ENCODE measurements at places on chromosomes 4 and X.

DNA sequence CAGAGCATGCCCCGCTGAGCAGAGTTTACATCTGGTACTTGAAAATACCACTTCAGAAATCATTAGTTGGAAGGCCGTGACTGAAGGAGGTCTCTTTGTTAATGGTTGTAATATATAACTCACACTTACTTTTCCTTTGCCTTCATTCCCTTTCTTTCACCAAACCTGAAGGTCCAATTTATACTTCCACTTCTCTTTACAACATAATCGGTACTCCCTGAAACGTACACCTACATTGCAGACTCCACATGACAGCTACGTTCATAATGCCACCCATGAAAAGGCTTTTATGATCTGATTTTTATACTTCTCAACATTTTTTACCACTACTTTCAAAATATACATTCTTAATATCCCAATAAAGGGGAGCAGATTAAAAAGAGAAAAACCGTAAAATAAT, 298.7 kb downstream of the C4orf33 start:
- no peak for DNase-seq

- no peak for DNase-seq
These were observed 357.7 kb upstream of the PCDH7 start for GRCh38 chr4:30362436-30362835.

DNA sequence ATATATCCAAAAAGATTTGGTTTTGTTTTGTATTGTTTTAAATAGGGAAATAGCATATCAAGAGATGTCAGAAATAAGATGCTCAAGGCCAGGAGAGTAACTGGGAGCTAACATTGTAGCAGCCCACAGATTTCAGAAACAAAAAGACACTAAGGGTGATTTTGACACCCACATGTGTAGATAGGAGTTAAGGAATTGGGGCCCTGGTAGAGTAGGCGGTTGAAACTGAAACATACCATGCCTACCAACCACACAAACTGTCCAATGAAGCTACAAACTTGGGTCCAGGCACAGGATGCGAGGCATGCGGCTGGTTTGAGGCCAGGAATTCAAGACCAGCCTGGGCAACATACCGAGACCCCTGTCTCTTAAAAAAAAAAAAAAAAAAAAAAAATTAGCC, 6.3 kb upstream of the HSPA4L start:
- no peak for DNase-seq

GRCh38 chr4:1210971-1211370, 38.0 kb downstream of the CTBP1 start:
- no peak for DNase-seq

GRCh38 chr4:140003876-140004548, 150.0 kb downstream of the MAML3 start:
- no peak for DNase-seq

DNA sequence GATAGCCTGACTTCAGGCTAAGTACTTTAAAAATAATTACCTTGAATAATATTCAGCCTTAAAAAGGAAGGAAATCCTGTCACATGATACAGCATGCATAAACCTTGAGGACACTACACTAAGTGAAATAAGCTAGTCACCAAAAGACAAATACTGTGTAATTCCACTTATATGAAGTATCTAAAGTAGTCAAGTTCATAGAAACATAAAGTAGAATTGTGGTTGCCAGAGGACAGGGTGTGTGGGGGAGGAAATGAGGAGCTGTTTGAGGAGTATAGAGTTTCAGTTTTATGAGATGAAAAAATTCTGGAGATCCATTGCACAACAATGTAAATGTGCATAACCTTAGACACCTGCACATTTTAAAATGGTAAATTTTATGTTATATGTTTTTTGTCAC, 5.6 kb upstream of the STPG2 start:
- no peak for DNase-seq

GRCh38 chr4:73662709-73663546, 42.7 kb upstream of the RASSF6 start:
- DNase-seq: no peak
